ENCODE measurements at places on chromosomes 16 and 17.

GRCh38 chr17:55986817-55987216 lies 166.5 kb upstream of the ANKFN1 start:
- no peak for DNase-seq

GRCh38 chr17:78231991-78232858 lies 794 bp downstream of the TMEM235 start:
- DNase-seq, result no peak

GRCh38 chr17:61007980-61008379 lies 330.3 kb downstream of the BCAS3 start:
- DNase-seq, result no peak

DNA sequence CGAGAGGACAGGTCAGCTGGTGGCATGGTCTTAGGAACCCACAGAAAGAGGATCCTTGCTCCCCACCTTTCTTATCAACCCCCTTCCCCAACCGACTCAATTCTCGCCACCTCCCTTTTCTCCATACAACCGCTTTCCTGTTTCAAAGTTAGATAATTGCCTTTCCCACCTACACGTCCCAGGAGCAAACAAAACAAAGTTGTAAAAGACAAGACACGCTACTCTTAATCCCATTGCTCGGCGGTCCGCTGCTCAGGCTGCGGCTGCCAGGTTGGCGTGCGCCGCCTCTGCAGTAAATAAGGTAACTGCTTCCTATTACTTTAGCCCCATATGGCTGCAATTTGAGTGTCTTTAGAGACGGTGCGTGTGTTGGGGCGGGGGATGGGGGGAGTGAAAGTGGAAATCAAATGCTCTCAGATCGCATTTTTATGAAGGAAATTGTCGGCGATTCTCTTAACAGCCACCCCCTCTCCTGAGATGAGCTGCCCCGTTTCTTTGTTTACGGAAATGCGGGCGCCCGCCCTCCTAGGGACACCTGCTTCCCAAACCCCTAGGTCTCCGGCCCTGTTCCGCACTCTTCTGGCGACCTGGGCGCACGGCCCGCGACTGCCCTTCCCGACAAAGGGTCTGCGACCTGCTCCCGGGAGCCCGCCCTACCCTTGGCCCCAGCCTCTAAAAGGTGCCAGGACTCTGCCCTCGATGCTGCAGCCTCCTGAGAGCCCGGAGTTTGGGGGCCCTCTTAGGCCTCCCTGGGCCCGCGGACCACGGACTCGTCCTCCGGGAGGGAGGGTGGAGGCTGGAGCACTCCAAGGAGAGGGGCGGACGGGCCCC lies 3.7 kb upstream of the CBX8 start:
- no peak for DNase-seq

GRCh38 chr17:75087558-75088453 lies at the start of gene SLC16A5:
SLC16A5 (plus strand) TSS chr17:75087954; CDS start chr17:75093637, 5,683 bp downstream.
- no peak for DNase-seq

DNA sequence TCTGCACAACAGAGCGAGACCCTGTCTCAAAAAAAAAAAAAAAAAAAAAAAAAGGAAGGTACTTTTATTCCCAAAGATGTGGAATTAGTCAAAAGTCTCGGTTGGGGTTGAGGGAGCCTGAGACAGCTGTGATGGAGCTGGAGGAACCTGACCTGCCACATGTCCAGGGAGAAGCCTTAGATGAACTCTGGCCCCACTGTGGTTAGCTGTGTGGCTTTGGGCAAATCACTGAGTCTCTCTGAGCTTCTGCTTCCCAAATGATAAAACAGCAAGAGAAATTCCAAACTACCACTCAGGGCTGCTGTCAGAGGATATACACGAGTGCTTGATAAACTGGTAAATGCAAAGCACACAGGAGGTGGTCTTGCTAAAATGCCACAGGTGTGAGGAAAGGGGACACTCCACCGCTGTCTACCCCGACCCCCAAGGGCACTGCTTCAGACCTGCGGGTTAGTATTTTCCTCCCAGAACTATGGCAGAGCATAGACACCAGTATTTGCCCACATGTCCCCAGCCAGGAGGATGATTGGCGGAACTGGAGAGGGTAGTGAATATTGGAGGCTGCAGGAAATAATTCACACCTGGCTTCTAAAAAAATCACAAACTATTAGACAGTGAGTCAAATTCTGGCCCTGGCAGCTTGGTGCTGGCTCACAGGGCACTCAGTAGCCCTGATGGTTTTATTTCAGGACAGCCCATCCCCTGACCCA lies 14.7 kb downstream of the DRC3 start:
- no peak for DNase-seq

DNA sequence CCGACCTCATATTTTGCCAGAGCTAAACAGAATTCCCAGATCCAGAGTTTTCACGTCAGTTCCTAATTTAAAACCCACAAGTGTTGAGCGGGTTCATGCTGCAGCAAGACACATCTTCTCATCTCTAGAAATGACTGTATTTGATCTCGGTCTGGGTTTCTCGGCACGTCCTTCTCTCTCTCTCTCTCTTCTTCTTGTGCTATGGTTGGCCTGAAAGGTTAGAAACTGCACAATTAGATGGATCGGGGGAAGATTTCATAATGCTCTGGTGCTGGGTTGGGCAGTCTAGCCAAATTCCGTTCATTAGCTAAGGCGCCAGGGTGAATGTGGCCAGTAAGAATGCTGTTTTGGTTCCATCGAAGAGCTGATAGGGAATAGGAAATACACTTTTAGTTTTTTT lies 158.9 kb upstream of the NOG start:
- no peak for DNase-seq

GRCh38 chr16:55655381-55655896 lies 349 bp upstream of the SLC6A2 start:
- DNase-seq, result no peak

GRCh38 chr17:81339534-81340296 lies 44.6 kb upstream of the SLC38A10 start:
- no peak for DNase-seq

GRCh38 chr17:58525239-58525638 lies 10.8 kb upstream of the MTMR4 start:
- DNase-seq, result no peak

- no peak for DNase-seq
These were observed 1.3 kb downstream of the SALL1 start for GRCh38 chr16:51149721-51150164.

- DNase-seq, result no peak
These were observed 68.8 kb downstream of the ITFG1 start for GRCh38 chr16:47392081-47392480.

- no peak for DNase-seq
These were observed 96.6 kb downstream of the ENGASE start for GRCh38 chr17:79171188-79171587.

- no peak for DNase-seq
These were observed 260.8 kb upstream of the TNRC6C start for GRCh38 chr17:77697480-77698400.

DNA sequence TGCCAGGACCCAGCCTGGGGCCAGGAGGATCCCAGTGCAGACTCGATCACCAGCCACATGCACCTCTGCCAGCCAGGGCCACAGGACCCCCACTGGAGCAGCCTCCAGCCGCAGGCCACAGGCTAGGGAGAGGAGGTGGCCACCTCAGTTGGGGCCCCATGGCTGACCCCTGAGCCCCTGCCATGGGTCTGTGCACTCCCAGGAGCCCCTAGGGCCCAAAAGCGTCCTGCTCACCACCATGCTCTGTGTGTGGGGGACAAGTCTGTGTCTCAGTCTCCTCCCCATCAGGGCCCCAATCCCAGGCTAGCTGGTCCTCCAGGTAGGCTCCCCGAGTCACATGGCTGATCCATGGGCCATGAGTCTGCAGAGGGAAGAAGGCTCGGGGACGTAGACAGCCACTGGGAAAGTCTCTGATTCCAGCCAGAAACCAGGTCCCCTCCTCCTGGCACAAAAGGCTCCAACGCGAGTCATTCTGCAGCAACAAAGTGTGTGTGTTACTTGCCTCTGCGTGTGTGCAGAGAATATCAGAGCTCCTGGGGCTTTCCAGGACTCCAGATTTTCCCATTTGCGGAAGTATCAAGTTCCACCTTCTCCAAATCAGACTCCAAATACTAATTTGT lies 6.1 kb upstream of the PRSS8 start:
- peak; percentile 58 for DNase-seq

DNA sequence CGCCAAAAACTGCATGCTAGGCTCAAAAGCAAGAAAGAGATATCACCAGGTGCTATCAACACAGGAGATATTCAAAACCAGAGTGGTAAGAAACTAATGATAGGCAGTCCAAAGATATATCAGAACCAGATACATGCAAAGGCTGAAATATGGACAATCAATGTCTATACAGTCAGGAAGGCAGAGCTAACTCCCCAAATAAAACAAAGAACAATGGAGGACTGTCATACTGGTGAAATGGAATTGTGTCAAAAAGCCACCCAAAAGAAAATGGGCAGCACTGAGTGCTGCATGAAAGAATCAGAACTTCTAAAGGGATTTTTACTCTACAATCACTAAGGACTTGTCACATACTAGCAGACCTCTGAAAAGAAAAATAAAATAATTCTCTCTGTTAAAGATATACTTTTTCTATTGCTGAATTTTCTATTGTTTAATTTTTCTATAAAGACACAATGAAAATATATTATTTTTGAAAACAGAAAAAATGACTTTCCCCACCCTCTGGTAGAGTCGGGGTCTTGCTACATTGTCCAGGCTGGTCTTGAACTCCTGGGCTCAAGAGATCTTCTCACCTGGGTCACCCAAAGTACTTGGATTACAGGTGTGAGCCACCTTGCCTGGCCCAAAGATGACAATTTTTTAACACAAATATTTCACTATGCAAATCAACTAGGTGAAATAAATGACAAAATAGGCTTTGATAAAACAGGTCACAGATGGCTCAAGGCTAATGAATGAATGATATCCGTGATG lies 98.2 kb downstream of the USP32 start:
- DNase-seq, result no peak

- peak; percentile 17 for DNase-seq
These were observed 151.7 kb downstream of the CNTNAP4 start for GRCh38 chr16:76428858-76429257.

- DNase-seq, result no peak
These were observed 55.5 kb upstream of the FAM20A start for GRCh38 chr17:68656666-68657065.

- no peak for DNase-seq
These were observed 70.9 kb downstream of the HLF start for GRCh38 chr17:55335625-55336024.

GRCh38 chr16:62539657-62540056 lies 503.4 kb upstream of the CDH8 start:
- DNase-seq, result no peak

- DNase-seq, result no peak
These were observed 33.3 kb downstream of the RANBP10 start for GRCh38 chr16:67773099-67773498.

DNA sequence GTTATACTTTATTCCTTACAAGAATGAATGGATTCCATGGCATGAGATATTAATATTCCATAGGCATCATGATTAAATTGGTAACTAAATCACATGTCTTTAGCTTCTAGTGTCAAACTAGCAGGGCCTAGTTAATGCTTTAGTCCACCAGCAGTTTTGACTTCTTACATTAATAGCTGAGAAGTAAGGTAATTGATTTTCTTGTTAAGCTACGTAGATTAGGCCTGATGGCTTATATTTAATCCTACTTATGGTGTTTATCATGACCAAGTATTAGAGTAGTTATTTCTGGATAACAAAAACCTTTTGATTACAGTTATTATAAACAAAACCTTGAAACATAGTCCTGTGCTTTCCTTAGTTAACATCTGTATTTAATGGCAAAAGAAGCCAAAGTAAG lies 184.5 kb downstream of the TANC2 start:
- no peak for DNase-seq

DNA sequence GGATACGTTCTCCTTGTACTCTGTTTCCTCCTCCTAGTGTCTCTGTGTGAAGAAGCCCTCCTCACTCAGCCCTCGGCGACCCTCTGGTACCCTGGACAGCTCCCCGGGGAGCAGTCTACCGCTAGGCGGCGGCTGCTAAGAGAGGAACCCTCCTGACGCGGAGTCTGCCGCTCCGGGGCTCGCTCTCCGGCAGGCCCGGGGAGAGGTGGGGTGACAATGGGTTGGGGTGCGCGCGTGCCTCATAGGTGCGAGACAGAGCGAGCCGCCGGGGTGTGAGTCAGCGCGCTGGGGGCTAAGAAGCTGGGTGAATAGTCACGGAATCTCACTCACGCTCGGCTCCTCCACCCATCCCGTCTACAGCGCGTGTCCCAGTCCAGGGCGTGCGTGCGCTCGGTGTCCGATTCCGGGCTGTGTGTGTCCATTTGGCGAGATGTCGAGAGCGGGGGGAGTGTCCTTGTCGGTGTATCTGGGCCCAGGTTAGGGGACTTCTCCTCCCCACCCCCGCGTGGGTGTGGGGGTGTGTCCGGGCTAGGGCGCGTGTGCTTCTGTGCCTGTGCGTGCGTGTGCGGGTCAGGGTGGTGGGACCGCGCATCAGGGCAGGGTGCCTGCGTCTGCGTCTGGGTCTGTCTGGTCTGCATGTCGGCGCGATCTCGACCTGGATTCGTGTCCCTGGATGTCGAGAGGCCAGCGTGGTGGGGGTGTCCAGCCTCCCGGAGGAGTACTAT lies 577 bp upstream of the HS3ST2 start:
- DNase-seq, result no peak

GRCh38 chr16:3113765-3114479 lies 1.5 kb downstream of the ZNF205 start:
- no peak for DNase-seq

GRCh38 chr16:22664132-22664531 lies 149.8 kb upstream of the HS3ST2 start:
- no peak for DNase-seq

DNA sequence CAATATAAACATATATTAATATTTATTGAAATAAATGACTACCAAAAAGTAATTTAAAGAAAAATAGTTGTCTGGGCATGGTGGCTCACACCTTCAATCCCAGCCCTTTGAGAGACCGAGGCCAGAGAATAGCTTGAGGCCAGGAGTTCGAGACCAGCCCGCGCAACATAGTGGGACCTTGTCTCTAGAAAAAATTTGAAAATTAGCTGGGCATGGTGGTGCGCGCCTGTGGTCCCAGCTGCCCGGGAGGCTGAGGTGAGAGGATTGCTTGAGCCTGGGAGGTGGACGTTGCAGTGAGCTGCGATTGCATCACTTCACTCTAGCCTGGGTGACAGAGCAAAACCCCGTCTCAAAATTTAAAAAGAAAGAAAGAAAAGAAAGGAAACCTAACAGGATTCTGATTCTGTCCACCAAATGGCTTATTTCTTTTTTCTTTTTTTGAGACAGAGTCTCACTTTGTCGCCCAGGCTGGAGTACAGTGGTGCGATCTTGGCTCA lies 3.4 kb upstream of the BPTF start:
- no peak for DNase-seq

All from SHP77 treated with DMSO at 0.1 percent for 48 hours (cell line).